ENCODE measurements at places on chromosomes 1 and 21. TPM values are rescaled to one million over a fixed set of nuclear protein-coding genes. Genes with fewer than 3 reads are reported as not detected.
A peak's percentile ranks its signal among the peaks of the same experiment; 100 is the strongest.

- DNase-seq = no peak
- H3K27ac ChIP-seq = no peak overlapping the region
- H3K4me1 ChIP-seq = no peaks in the 10 kb centered on the region
- H3K27me3 ChIP-seq = no peaks in the 10 kb centered on the region
- H3K36me3 ChIP-seq = peaks cover 7% of the 10 kb centered on the region
- no peak overlapping the region for H3K4me3 ChIP-seq
Observed at GRCh38 chr1:236806634-236807033, 11.5 kb downstream of the MTR start.

GRCh38 chr1:59238333-59238934, 58.5 kb upstream of the FGGY start:
- no peak overlapping the region for H3K27ac ChIP-seq
- no peaks in the 10 kb centered on the region for H3K27me3 ChIP-seq
- no peak overlapping the region for H3K4me3 ChIP-seq
- H3K4me1 ChIP-seq = peaks cover 3% of the 10 kb centered on the region
- H3K36me3 ChIP-seq = no peaks in the 10 kb centered on the region
- DNase-seq = no peak

DNA sequence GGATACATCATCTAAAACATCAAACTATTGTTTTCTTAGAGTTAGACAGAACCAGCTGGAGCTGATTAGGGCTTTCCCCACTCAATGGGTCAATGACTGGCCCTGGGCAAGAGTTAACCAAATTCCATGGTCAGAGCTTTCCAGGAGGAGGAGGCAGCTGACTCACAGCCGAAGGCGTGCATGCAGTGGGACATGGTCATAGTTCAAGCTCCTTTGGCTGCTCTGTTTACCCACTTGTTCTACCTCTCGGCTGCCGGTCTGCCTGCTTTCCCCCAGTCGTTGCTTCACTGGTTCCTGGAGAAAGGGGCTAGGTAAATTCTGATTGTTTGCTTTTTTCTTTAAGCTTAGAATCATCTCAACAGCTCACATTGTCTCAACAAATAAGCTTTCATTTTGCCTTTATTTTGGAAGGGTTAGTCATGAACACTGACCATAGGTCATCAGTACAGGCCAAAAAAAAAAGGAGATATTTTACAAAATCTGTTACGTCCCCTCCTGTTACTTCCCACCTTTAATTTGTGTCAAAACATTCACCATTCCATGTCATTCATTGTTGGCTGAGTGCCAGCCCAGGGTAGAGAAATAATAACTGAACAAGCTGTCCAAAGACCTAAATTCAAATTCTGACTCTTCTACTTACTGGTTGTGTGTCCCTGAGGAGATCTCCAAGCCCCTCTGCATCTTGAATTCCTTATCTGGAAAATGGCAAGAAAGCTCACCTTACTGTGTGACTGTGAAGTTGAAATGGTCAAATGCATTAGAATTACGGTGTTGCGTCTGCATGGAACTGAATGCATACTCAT, 12.0 kb downstream of the MAB21L3 start:
- H3K4me1 ChIP-seq = no peaks in the 10 kb centered on the region
- no peaks in the 10 kb centered on the region for H3K27me3 ChIP-seq
- H3K27ac ChIP-seq = no peak overlapping the region
- H3K4me3 ChIP-seq = no peak overlapping the region
- no peaks in the 10 kb centered on the region for H3K36me3 ChIP-seq

GRCh38 chr1:97570691-97571090, 350.1 kb downstream of the DPYD start:
- H3K4me3 ChIP-seq = no peak overlapping the region
- no peaks in the 10 kb centered on the region for H3K27me3 ChIP-seq
- no peaks in the 10 kb centered on the region for H3K4me1 ChIP-seq
- no peak overlapping the region for H3K27ac ChIP-seq
- H3K36me3 ChIP-seq = no peaks in the 10 kb centered on the region

- H3K27me3 ChIP-seq = peaks cover 24% of the 10 kb centered on the region
- no peak overlapping the region for H3K4me3 ChIP-seq
- peaks cover 17% of the 10 kb centered on the region for H3K4me1 ChIP-seq
Observed at GRCh38 chr1:54804471-54805132, 3.5 kb upstream of the TTC22 start.

GRCh38 chr1:29387210-29387609, 150.9 kb downstream of the PTPRU start:
- no peaks in the 10 kb centered on the region for H3K36me3 ChIP-seq
- H3K4me1 ChIP-seq = peaks cover 14% of the 10 kb centered on the region
- no peak overlapping the region for H3K27ac ChIP-seq

DNA sequence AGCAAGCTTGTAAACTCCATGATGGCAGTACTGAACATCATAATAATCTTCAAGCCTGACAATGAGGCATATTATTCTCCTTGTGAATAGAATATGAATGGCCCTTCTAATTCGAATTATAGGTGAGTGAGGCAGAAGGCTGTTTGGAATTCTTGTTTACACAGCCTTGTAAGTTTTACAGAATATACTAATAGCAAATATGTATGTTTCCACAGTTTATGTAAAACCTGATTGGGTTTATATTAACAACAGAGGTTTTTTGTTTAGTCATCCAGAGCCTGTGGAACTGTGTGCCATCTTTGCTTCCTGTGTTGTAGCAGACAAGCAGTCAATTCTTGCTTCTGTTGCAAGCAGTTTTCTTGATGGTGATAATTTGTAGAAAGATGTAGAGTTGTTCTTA, 8.0 kb downstream of the OSBPL9 start:
- no peak overlapping the region for H3K27ac ChIP-seq
- no peak for DNase-seq
- H3K4me3 ChIP-seq = no peak overlapping the region
- H3K4me1 ChIP-seq = peaks cover 3% of the 10 kb centered on the region

GRCh38 chr1:213931836-213932235, 55.9 kb upstream of the PROX1 start:
- H3K4me1 ChIP-seq = no peaks in the 10 kb centered on the region
- H3K27ac ChIP-seq = no peak overlapping the region

DNA sequence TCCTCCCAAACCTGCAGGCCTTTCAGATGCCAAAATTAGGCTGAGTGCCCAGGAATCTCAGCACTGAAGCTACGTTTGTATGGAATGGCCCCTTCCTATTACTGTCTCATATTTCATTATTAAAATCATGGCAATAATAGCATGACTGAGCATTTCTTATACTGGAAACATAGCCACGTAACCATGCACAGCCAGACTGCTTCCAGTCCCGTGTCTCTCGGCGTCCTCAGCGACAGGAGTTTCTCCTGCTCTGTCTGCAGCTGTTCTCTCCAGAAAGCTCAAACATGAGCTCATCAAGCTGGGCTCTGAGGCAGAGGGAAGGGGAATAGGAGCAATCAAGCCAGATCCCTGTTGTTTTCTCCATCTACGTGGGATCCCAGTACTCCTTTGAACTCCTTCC, 104.0 kb downstream of the CDC7 start:
- no peaks in the 10 kb centered on the region for H3K27me3 ChIP-seq
- H3K27ac ChIP-seq = peak overlapping the region; percentile 68
- no peaks in the 10 kb centered on the region for H3K36me3 ChIP-seq
- DNase-seq = no peak

DNA sequence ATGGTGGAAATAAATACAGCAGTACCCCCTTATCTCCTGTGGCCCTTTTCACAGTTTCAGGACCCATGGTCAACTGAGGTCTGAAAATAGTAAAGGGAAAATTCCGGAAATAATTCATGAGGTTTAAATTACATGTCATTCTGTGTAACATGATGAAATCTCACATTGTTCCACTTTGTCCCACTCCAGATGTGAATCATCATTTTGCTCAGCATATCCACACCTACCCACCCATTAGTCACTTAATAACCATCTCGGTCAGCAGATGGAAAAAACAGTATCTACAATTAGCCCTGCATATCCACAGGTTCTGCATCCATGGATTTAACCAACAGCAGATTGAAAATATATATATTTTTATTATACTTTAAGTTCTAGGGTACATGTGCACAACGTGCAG, 86.9 kb upstream of the GORAB start:
- H3K27ac ChIP-seq = no peak overlapping the region
- H3K4me1 ChIP-seq = no peaks in the 10 kb centered on the region
- no peaks in the 10 kb centered on the region for H3K36me3 ChIP-seq

DNA sequence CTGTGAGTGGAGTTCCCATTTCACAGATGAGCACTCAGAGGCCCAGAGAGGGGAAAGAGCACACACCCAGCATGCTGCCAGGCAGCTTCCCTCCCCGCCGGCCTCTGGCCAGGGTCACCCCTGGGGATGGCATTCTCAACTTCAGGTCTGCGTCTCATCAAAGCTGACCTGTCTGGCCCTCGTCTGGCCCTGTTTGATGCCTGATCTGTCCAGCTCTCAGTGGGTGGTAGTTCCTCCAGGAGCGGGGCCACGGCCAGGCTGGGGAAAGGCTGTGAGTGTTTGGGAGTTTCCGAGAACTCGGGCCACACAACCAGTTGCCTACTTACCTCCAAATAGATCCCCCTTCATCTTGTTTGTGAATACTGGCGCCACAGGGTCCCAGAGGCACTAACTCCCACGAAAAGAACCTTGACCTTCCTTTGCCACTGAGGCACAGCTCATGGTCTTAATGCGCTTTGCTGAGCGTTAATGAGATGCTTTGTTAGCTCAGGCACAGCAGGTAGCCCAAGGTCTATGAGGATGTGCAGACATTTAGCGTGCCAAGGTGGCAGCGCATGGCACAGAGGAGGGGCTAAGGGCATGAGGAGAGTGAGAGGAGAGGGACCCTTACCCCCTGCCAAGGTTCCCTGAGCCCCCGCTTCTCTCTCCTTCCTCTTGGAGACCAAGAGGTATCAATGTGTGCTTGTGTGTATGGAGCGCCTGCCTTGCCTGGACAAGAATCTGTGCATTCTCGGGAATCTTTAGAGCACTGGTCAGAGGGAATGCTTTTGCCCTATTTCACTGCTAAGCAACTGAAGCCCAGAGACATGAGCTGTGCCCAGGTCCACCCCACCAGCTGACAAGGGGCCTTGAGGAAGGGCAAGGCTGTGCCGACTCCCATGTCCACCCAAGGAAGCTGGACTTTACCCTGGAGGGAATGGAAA, 61.2 kb downstream of the DISP3 start:
- peaks cover 28% of the 10 kb centered on the region for H3K4me1 ChIP-seq
- no peak for DNase-seq
- no peak overlapping the region for H3K4me3 ChIP-seq
- H3K27me3 ChIP-seq = no peaks in the 10 kb centered on the region

- DNase-seq = no peak
- no peaks in the 10 kb centered on the region for H3K4me1 ChIP-seq
- no peaks in the 10 kb centered on the region for H3K36me3 ChIP-seq
- H3K27ac ChIP-seq = no peak overlapping the region
Observed at GRCh38 chr1:109944541-109944940, 33.9 kb downstream of the CSF1 start.

DNA sequence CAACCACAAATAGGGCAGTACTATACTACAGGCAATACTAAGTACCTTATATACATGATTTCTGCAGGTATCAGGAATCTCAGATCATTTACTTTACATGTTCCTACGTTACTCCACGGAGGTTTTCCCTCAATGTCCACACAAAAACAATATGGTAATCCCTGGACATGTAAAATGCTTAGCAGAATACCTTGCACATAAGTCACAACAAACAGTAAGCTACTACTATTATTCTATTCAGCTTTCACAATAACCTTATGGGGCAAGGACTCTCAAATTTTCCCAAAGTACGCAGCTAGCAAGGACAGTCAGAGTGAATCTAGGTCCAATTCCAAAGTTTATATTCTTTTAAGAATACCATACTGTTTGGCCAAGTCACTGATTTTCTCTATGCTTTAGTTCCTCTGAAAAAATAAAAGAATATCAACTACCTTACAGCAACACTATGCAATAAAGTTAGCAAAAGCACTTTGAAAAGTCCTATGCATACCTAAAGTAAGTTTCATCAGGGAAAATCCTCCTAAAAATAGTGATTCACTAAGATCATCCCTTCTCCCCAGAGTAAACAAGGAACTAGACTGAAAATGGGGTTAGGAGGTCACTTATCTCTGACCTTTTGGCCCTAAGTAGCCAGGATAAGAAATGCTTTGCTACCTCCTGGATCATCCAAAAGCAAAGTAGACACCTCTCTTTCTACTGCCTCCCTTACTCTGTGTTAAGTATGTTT, 67.4 kb downstream of the LUZP1 start:
- H3K4me1 ChIP-seq = no peaks in the 10 kb centered on the region
- H3K27me3 ChIP-seq = no peaks in the 10 kb centered on the region
- no peak overlapping the region for H3K27ac ChIP-seq
- H3K36me3 ChIP-seq = no peaks in the 10 kb centered on the region
- H3K4me3 ChIP-seq = no peak overlapping the region
- no peak for DNase-seq

Gene YARS1
- polyA plus RNA-seq = 81.8 TPM

Gene CHAF1B
- polyA plus RNA-seq = 6.9 TPM

Gene AJAP1
- polyA plus RNA-seq = 28.7 TPM
